Uterus (tissue), 4 donors: ENCODE measurements at places on chromosomes 12 and 14. TPM values are rescaled to one million over a fixed set of nuclear protein-coding genes. Genes with fewer than 3 reads are reported as not detected.

DNA sequence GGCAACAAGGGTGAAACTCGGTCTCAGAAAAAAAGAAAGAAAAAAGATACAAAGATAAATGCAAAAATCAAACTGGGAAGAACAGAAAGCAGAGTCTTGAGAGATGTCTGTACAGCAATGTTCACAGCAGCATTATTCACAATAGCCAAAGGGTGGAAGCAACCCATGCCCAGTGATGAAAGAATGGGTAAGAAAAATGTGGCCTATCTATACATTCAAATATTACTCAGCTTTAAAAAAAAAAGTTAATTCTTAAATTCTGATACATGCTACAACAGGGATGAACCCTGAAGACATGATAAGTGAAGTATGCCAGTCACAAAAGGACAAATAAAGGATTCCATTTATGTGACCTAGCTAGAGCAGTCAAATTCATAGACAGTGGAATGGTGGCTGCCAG lies 33.7 kb downstream of the SPPL3 start:
- no peak for DNase-seq

The GLIPR1L1 gene
- not detected for total RNA-seq

The ZFHX2 gene
- total RNA-seq, result 0.35 TPM

- DNase-seq, result no peak
Observed at GRCh38 chr12:88684610-88685009, 104.3 kb upstream of the KITLG start.

GRCh38 chr12:22658214-22658613 lies 33.2 kb downstream of the ETNK1 start:
- no peak for DNase-seq

The HOXC4 gene
- total RNA-seq, result 0.83 TPM
